Activated CD8-positive, alpha-beta memory T cell treated with anti-CD3 and anti-CD28 coated beads for 1 hour (primary cell): ENCODE measurements at places on chromosomes 12 and 14.

DNA sequence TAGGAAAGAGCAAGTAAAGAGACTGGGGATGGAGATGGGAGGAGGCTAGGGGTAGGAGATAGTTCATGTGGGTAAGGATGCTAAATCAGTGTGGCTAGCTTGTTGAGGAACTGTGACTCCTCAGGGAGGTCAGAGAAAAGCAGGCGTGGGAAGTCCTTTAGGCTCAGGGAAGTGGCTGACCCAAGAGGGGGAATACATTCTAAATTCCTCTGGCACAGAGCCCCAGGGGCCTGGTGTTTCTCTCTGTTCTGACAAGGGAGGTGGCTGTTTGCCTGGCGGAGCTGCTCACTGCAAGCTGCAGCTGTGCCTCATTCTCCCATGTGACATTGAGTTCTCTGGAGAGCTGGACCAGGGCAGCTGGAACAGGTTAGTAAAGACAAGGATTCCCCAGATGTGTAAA, 152.2 kb upstream of the SLC38A2 start:
- no peak for DNase-seq

- DNase-seq: no peak
These were observed 7.4 kb downstream of the PKP2 start for GRCh38 chr12:32889011-32889760.

DNA sequence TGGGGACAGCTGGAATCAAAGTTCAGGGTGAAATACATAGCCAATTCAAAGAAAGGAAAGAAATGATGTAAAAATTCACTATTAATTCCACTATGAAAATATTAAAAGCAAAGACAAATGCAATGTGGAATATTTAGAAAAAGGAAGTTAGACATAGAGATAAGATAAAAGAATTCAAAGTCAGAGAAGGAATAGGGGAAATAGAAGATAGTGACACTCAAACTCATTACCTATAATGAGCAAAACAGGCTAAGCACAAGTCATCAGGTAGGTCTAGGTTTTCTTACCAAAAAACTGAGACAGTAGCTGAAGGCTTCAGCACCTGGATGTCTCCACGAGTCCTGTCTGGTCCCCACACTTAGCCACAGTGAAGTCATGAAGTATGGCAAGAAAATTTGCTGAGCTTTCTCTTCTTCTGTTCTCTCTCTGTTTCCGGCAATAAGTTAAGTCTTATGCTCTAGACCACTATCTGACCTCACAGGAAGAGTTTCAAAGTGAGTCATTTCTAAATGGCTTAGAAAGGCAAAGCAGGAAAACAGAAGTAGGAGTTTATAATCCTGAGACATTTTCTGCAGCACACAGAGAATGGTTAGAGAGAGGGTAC, at the start of gene C3AR1:
Gene C3AR1 (minus strand): TSS at position 369 of the 604 bp plus-strand sequence. CDS start 6,174 bp downstream, outside the sequence.
- no peak for DNase-seq

DNA sequence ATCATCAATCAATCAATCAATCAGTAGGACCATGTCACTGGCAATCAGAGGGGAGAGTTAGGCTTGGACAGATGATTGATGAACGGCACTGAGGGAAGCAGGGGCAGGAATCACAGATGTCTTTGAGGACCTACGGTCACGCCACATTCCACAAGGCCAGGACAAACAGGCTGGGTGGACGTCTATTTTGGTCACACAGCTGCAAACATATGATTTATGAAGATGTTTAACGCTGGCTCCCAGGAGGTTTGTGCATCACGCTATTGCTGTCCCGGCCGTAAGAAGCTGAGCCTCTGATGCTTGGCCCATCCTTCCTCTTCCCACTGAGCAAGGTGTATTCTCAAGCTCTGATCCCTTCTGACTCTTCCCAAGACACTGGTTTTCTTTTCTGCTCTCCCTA, 160.8 kb downstream of the FOXN3 start:
- DNase-seq: no peak

DNA sequence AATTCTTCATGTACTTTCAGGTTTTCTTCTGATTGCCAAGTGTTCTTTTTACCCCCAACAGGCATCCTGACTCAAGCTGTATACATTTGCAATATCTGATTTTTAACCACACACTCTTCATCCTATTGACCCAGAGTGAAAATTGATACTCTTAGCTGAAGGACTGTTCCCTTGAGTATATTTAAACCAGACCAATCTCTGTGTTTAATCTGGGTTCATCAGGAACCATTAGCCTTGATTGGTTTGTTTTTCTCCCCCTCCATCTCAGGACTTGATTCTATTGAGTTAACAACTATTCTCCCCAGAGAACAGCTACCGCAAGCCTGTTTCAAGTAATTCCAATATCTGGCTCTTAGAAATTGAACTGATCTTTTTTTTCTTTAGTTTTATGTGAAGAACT, 222.3 kb upstream of the NOVA1 start:
- no peak for DNase-seq
